ENCODE measurements at places on chromosomes 1 and 21. TPM values are rescaled to one million over a fixed set of nuclear protein-coding genes. Genes with fewer than 3 reads are reported as not detected.

- DNase-seq: peak; percentile 15
These were observed 852 bp downstream of the KTI12 start for GRCh38 chr1:52032785-52033131.

DNA sequence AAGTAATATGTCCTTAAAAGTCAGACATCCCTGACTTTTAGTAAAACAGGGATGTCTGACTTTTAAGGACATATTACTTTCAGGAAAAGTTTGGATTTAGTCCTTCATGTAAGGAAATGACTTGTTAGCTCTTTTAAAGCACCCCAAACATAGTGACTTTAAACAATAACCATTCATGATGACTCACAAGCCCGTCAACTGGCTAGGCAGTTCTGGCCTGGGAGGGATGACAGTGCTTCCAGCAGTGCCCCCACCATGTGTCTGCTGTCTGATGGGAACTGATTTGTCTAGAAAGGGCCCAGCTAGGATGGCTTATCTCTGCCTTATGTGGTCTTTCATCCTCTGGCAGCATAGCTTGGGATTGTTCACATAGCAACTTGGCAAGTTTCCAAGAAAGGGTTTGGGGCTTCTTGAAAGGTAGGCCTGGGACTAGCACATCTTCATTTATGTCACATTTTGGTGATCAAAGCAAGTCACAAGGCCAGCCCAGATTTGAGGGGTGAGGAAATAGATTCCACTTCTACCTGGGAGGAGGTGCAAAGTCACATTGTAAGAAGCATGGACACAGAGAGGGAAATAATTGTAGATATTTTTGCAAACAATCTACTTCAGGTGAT is 143.5 kb downstream of the C1orf94 start:
- no peak for DNase-seq

DNA sequence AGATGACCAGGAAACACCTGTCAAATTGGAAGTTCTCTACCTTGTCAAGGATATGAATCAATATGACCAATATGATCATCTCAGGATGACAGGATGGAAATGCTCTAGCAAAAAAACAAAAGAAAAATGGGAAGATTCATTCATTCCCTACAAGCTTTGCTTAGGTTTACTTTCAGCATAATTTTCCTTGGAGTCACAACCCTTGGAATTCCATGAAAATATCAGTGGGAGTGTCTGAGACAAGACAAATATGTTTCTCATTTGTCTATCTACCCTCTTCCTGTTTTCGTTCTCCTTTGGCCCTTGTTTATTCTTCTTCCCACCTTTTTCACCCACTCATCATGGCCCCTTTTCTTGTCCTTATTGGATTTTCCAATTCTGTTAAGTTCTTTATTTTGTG is 50.6 kb downstream of the COLGALT2 start:
- no peak for DNase-seq

GRCh38 chr1:201590474-201590873 is 51.5 kb downstream of the NAV1 start:
- no peak for DNase-seq

GRCh38 chr1:56437959-56438358 is 141.4 kb downstream of the PLPP3 start:
- no peak for DNase-seq

DNA sequence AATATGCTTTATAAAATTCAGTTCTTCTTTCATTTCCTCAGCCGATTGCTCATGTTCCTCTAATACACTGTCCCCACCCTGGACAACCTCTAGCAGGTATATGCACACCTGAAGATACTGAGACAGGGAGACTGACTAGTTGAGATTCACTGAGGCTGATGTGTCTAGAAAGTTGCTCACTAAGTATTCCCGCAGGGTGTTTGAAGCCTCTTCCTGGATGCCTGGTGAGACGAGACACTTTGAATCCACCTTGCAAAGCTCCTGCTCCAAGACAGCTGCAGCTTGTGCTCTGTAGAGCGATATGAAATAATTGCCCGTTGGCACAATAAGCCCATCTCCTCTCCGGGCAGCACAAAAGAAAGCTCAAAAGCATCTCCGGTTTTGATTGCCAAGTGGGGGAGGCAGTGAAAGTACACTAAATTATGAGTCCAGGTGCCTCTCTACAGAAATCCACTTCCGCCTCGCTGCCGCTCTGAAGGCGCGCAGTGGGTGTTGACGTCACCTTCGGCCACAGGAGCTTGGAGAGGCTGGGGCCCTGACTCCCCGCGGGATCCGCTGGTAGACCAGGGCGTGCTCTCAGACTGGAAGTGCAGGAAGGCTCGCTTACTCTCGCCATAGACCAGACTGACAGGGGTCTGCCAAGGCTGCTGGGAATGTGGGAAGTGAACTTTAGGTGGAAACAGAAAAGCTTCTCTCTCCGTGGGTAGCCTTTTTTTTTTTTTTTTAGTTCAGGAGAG is 46.3 kb downstream of the GPA33 start:
- DNase-seq: peak; percentile 36

DNA sequence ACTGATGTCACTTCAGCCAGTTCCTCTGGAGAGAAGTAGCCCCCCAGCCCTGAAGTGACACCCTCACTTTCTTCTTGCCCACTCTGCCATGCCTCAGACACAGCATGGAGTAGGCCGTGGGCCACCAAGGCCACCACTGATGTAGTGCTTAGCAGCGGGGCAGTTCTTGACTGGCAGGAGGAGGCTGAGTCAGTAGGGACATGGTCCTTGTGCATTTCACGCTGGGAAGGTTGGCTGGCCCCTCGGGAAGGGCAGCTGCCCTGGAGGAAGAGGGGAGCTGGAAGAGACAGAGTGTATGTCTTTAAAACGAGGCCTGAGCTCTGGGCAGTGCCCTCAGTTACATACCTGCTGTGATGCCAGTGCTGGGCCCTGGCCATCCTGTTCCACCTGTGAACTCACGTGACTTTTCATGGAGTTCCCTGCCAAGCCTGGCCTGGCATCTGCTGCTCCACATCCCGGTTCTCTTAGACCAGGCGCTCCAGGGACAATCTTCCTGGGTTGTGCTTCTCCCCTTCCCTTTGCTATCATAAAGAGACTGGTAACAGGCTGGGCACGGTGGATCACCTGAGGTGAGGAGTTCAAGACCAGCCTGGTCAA is 158.6 kb upstream of the TMEM51 start:
- no peak for DNase-seq

DNA sequence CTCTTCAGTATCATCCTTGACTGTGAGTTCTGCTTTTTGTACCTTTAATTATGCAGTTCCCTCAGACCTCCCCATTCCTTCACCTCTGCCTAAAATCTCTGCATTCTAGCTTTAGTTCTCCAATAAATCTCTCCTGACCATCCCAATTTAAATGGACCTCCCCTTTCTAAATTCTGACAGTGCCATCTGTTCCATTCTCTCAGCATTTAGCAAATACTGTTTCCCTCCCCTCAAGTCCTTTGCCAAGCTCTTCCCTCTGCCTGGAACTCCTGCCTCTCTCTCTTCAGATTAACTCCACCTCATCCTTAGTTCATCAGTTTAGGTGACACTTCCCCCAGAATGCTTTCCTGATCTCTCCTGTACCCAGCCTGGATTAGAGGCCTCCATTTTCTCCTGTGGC is 54.0 kb upstream of the JUN start:
- DNase-seq: no peak

DNA sequence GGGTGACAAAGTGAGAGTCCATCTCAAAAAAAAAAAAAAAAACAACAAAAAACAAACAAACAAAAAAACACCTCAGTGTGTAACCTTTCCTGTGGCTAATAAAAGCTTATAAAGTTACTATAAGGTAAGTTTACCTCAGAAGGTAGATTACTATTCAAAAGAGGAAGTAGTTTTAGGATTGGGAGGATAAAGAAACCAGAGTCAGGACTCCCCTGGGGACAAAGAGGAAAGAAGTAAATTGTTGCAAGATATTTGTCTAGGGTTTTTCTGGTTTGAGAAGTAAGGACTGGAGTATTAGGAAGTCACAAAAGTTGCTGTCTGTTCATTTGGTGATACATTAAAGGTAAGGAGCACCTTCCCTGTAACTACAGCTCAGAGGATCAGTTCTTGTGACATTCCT is 23.8 kb upstream of the CENPF start:
- DNase-seq: no peak

GRCh38 chr1:13832536-13832935 is 132.5 kb downstream of the PRDM2 start:
- no peak for DNase-seq

DNA sequence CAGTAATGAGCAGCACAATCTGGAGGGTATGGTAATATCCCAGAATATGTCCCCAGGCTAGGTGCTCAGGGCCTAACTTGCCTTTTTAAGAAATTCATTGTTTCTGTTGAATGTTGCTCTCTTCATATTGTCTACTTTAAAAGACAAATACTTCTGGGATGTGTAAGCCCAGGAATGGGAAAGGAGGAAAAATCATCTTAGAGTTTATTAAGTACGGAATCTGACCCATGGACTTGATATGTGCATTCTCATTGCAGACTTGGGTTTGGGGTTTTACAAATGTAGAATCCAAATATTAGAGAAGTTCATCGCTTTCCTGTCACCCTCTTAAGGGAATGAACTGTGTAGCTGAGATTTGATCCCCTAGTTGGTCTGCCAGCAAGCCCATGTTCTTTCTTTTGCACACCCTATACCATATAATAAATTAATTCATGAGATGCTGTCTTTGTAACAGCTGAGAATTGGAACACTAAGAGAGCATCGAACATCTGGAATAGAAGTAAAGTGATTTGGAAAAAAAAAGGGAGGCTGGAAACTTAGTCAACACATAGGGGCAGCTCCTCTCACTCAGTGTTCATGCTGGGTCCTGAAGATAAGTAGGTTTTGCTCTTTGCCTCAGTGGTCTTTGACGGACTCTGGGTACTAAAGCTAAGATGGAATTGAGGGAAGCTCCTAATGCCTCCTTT is 235.8 kb upstream of the C1orf105 start:
- no peak for DNase-seq

- no peak for DNase-seq
These were observed 5.9 kb downstream of the YARS1 start for GRCh38 chr1:32811265-32811664.

DNA sequence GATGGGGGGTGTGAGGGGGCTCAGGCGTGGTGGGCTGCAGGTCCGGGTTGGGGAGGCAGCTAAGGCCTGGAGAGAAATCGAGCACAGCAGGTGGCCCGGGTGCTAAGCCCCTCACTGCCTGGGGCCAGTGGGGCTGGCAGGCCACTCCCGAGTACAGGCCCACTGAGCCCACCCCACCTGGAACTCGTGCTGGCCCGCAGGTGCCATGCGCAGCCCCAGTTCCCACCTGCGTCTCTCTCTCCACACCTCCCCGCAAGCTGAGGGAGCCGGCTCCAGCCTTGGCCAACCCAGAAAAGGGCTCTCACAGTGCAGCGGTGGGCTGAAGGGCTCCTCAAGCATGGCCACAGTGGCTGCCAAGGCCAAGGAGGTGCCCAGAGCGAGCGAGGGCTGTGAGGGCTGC is 1047.1 kb upstream of the ADGRL4 start:
- DNase-seq: no peak

- peak; percentile 39 for DNase-seq
These were observed 16.2 kb downstream of the PLEKHO1 start for GRCh38 chr1:150165622-150166612.

- no peak for DNase-seq
These were observed 8.6 kb downstream of the NECTIN4 start for GRCh38 chr1:161080441-161081405.

GRCh38 chr1:169812131-169812530 is 17.4 kb upstream of the METTL18 start:
- DNase-seq: no peak

DNA sequence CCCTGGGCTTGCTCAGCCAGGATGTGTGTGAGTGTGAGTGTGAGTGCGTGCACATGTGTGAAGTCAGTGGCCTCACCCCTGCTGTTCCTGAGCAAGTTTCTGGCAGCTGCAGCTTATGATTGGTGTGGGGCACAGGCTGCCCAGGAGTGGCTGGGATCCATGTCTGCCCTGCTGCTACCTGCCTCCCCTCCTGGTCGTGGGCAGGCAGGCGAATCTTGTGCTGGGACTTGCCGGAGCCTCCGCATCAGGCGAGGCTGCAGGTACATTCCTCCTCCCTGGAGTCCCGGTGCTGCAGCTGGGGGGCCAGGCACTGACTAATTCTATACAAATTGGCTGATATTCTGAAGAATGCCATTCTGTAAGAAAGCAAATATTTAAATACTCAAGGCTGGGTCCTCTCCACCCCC is 85.6 kb upstream of the WNT4 start:
- no peak for DNase-seq

DNA sequence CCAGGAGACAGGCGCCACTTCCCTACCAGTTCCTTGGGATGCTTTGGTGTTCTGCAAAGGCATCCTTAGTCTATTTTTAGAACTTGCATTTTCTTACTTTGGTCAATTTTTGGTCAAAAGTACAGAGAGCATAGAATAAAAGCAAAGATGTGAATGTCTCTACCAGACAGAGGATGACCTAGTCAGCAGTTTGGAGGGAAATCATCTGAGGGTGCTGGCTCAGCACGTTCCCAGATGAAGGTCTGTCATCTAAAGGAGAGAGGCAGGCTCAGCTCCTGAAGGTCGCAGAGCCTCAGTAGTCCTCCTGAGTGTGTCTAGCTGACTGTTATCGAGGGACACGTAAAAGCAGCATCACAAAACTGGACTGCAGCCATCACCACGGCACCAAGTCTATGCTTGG is 15.3 kb downstream of the CHRNB2 start:
- DNase-seq: no peak

- no peak for DNase-seq
These were observed 26.6 kb upstream of the RD3 start for GRCh38 chr1:211518330-211519289.

DNA sequence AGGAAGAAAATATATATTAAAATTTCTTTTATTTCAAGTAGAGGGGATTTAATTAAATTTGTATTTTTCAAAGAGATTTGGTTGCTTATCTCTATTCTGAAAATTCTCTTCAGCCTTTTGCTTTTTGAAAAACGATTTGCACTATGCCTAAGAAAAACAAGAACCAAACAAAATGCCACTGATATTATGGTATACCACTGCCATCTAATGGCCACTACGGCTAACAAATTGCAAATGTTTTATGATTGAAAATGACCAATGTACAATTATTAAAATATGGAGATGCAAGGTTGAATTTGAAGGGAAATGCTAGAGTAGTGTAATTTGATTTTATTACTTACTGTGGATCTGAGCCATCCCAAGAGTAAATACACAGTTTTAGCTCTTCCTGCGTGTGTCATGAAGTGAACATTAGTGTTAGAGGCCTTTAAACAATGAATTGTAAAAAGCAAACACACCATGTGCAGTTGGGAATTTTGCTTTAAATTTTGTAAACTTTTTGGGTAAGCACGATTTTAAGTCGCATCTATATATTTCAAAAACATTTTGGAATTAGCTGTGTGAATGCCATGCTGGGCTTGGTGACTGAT is 137.4 kb upstream of the USP25 start:
- peak; percentile 44 for DNase-seq

FAM76A gene
- 18.8 TPM for total RNA-seq

CD84 gene
- total RNA-seq: not detected

FCAMR gene
- not detected for total RNA-seq

AIRE gene
- not detected for total RNA-seq

All from HepG2 (cell line).